ENCODE measurements at places on chromosomes 16 and 17.

DNA sequence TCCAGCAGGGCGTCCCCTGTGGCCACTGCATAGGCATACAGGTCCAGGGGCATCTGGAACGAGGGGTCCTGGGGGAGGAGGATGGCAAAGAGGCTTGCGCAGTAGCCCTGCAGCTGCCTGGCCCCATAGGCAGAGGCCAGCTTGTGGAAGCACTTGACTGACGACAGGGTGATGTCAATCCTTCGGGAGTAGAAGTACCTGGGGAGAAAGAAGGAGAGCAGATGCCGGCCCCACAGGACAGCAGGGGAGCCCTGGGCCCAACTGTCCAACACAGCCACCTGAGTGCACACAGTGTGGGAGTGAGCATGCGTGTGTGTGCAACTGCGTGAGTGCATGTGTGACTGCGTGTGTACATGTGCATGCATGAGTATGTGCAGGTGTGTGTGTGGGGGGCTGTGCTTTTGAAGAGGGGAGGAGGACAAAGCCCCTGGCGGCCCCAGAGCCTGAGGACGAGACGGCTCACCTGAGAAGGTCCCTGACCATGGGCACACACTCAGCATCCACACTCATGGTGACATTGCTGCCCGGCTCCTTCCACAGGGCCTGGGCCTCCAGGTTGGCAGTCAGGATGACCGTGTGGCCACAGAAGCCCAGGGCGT is 7.1 kb downstream of the LGALS3BP start:
- no peak for DNase-seq

- no peak for DNase-seq
These were observed 10.6 kb downstream of the ATPAF2 start for GRCh38 chr17:18028114-18028951.

DNA sequence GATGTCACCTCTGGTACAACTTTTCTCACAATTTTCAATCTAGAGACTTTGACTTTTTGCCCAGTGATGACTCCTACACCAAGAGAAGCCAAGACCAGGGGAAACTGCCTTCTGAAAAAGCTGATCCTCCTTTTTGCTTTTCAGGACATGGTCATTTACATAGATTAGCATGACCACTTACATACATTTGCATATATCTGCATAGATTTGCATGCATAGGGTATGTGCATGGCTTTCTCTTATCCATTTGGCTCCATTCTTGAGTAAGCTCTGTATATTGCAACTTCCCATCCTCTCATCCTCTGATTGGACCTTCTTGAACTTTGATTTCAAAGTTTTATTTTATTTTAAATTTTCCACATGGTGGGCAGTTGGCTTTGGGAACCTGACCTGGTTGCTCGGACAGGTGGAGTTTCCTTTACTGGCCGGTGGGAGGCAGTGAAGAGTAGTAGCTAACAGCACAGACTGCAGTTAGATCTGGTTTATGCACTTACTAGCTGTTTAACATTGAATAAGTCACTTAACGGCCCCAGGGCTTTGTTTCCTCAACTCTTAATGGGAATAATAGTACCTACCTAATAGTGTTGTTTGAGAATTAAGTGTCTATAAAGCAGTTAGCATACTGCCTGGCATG is 92.9 kb downstream of the GPR139 start:
- DNase-seq = no peak

DNA sequence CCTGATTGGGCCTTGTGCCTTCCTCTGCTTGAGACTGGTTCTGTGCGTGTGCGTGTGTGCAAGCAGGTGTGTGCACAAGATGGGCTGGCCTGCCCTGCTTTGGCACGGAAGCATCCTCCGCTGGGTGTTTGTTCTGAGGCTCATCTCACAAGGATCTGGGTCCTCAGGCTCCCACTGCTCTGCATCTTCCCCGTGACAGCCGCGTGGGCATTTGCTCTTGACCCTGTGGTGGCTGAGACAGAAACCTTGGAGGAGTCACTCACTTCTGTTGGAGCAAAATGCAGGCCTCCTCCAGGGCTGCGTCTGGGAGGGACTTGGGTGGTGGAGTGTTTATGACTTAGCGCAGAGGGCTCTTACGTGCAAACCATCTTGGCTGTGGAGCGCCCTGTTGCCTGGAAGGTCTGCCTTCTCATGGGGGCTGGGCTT is 119.2 kb downstream of the RPTOR start:
- DNase-seq = no peak

DNA sequence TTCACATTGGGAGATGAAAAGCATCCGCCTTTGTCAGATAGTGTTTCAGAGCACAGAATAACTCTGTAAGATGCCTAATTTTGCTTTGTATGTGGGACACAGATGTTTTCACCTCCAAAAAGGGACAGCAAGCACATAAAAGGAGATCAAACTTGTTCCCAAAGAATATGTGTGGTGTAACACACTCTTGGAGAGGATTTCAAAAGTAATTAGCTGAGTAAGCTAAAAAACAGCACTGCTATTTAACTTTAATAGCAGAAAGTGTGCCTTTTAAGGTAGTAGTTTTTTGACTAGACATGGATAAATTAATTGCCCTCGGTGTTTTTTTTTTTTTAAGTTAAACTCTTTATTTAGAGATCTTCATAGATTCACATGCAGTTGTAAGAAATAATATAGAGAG is 65.2 kb downstream of the COX10 start:
- DNase-seq = no peak
